ENCODE measurements at places on chromosomes 2 and 18.
A peak's percentile ranks its signal among the peaks of the same experiment; 100 is the strongest.

DNA sequence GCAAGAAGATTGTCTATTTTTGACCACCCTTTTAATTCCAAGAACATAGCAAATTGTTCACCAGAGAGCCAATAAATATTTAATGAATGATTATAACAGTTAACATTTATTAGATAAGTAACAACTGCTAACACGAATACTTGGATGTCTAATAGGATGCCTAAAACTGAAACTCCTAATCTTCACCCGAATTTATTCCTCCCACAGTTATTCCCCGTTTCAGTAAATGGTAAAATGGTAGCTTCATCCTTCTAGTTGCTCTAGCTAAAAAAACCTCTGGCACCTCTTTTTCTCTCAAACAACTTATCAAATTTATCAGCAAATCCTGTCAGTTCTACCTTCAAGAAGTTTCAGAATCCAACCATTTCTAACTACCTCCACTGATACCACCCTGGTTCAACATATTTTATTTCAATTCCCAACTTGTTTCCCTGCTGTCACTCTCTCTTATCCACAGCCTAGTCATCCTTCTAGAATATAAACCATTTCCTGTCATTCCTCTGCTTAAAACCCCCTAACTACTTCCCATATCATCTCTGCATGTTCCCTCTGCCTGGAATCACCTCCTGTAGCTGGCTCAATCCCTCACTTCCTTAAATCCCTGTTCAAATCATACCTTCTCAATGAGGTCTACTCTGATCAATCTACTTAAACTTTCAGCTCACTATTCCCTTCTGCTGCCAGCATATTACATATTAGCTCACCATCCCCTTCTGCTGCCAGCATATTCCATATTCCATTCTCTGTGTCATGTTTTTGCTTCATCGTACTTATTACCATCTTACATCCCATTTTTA is 93.8 kb downstream of the ROCK2 start:
- no peak for DNase-seq

GRCh38 chr2:65754219-65754618 is 321.8 kb upstream of the SPRED2 start:
- no peak for DNase-seq

DNA sequence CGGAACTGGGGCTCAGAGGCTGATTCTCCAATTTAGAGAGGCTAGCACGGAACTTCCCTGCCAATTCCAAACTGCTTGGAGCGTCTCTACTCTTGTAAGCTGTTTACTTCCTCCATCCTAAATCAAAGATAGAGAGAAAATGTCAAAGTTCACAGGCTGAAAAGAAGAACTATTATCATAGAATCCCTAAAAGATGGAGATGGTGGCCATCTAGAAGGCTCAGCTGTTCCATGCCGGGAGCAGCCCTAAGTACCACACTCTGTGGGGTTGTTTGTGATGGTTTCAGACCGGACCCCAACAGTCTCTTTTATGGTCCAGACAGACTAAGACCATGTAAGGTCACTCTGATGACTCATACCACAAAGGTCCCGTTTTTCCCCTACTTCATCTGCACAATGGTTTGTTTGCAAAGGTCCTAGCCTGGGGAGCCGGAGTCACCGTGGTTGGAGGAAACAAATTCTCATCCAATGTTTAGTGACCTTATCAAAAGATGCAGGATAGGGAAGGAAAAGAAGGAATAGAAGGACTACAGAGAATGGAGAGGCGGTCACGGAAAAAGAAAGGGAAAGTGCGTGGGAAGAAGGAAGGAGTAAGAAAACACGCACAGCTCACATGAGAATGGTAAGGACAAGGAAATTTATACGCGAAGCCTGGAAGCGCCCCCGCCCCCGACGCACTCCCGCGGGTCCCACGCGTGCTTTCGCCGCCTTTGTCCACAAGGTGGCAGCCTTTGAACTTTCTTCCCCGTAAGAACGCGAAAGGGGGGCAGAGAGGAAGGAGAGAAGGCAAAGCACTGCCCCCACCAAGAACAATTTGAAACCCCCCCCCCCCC is 453 bp upstream of the ANTXR1 start:
- DNase-seq = peak; percentile 42

DNA sequence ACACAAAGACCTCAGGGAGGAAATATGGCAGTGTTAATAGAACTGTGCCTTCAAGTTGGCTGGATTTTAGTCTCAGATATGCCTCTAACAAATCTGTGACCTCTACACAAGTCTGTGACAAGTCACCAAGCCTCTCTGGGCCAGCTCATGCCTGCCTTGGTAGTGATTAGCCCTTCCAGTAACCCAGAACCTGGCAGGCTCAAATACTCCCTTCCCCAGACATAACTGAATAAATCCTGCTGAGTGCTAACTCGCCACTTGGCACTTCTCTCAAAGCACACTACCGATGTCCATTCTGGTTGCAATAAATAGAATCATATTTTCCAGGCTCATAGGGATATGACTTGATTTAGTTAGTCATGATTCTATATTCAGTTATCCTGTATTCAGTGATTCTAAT is 15.3 kb upstream of the THSD7B start:
- no peak for DNase-seq

GRCh38 chr2:34401186-34401585 is 802.1 kb upstream of the FAM98A start:
- no peak for DNase-seq
